ENCODE measurements at places on chromosomes 3 and 15.

GRCh38 chr15:65081758-65082157 lies 5.2 kb downstream of the KBTBD13 start:
- DNase-seq: no peak

- peak; percentile 79 for DNase-seq
These were observed 23.8 kb upstream of the TRAK1 start for GRCh38 chr3:42067326-42067725.

DNA sequence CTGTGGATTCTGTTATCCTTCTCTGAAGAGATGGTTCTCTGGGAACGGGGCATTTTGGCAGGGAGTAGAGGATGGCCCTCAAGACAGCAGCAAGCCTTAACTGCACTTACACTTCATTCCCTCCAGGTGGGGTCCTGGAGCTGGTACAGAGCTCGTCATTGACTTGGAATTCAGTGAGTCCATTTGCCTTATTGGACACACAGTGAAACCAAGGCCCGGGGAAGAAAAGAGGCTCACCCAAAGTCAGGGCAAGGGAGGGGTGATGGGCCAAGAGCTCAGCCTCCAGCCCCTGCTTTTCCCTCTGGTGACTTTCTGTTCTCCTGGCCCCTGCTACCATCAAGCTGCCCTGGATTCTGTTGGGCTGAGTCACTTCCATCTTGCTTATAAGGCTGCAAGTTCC lies 125.6 kb downstream of the ETFA start:
- peak; percentile 60 for DNase-seq

GRCh38 chr3:150248116-150248887 lies 159.8 kb upstream of the TSC22D2 start:
- no peak for DNase-seq

- peak; percentile 39 for DNase-seq
These were observed 4.7 kb upstream of the RNF13 start for GRCh38 chr3:149808209-149808829.

DNA sequence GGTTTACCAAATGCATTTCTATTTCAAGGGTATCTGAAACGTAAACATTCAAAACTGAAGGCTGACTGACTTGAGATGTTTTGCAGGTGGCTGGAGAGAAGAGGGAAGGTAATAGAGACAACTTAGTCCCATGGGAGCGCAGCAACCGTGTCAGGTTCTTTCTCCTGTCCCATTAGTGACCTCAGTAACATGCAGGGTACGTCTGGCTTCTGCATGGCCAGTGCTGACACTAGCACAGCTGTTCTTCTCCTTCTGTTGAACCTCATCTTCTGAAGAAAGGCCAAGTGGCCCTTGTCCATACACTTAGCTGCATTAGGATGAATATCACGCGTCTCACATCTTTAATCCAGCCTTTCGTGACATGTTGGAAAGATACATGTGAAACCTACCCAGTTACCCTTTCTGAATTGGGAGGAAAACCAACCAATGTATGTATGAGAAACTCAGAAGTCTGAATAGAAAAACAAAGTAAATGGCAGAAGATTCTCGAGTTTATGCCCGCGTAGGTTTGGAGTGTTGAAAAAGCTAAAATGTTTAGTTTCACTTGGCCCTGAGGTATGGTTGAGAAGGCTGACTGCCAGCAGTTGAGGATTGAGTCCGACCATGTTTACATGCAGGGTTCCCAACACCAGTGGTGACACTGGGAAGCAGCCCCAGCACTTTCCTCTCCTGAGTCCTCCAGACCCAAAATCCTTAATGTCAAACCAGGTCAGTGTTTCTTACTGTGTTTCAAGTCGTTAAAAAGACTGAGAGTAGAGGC lies 10.3 kb downstream of the NCBP2 start:
- no peak for DNase-seq

GRCh38 chr3:112653209-112653871 lies 12.4 kb upstream of the CCDC80 start:
- DNase-seq: no peak

- peak; percentile 45 for DNase-seq
These were observed 26.4 kb upstream of the PDE8A start for GRCh38 chr15:84955089-84955848.

DNA sequence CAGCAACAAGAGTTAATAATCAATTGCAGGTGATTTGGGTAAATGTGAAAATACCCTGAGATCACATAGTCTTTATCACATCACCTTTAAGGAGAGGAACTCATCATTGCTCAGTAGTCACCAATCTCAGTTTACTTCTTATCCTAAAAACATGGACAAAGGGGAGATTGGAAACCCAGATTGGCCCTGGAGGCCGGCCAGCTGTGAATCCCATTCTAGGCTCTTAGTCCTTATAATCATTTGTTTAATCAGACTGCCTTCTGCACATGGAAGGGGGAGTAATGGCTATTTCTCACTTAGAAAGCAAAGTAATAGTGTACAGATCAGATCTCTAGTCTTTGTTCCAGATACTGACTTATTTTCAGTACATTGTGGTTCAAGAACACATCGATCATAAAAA lies 37.2 kb upstream of the CPB1 start:
- DNase-seq: no peak

DNA sequence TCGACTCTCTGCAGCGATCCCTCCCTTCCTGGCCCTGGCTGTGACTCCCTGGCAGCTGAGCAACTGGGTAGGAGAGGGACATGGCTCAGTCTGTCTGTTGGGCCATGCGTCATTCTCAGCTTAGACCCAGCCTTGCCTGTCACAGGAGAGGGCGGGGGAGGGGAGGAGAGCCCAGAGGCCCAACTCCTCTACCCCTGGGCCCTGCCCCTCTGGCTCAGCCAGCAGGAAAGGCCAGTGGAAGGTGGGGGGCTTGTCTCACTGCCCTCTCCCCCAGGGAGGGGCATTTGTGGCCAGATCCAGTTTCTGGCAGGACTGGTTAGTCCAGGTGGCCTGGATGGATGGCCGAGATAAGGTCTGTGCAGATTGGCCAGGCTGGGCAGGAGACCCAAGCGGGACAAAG lies 31.6 kb downstream of the DNAJB8 start:
- no peak for DNase-seq

- no peak for DNase-seq
These were observed 130.6 kb downstream of the AQP9 start for GRCh38 chr15:58268746-58269267.

DNA sequence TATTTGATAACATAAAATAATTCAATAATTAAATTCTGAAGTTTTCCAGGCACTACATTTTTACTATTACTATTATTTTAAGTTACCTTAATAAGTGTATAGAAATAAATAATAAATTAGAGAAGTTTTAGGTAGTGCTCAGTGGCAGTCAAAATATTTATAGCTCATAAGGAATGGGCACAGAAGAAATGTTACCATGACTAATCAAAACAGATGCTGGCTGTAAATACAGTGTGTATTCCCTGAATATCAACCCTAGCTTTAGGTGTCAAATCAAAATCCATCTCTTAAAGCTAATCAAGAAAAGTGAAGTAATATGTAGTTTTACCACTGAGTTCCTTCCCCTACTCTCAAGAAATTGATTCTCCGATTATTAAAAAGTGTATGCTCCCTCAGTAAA lies 35.5 kb downstream of the ZBTB20 start:
- no peak for DNase-seq

DNA sequence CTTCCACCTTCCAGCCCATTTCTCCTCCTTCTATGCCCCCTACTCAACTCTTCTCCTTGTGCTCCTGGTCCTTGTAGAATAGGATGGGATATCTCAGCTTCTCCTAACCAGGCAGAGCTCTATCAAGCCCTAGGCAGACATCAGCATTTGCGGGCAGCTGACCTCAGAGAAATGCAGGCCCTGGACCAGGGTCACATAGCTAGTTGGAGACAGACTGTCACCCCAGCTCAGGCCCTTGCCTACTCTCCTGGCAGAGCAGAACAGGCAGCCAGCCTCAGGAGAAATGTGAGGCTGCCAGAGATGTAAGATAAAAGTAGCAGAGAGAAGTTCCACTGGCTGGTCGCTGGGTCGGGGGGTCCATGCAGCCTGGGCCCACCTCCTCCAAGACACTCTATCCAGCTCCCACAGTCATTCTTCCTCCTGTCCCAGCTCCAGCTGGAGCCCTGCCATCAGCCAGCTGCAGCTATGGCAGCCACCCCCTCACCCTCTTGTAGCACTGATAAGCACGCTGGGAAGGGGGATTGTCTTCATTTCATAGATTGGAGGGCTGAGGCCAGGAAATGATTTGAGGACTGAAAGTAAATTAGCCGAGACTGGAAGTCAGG lies 4.0 kb downstream of the CYP8B1 start:
- no peak for DNase-seq

Data from GM13977 (cell line).